ENCODE measurements at places on chromosomes 1 and 21.

- no peak for DNase-seq
Observed at GRCh38 chr1:2276803-2277580, 48.9 kb downstream of the SKI start.

DNA sequence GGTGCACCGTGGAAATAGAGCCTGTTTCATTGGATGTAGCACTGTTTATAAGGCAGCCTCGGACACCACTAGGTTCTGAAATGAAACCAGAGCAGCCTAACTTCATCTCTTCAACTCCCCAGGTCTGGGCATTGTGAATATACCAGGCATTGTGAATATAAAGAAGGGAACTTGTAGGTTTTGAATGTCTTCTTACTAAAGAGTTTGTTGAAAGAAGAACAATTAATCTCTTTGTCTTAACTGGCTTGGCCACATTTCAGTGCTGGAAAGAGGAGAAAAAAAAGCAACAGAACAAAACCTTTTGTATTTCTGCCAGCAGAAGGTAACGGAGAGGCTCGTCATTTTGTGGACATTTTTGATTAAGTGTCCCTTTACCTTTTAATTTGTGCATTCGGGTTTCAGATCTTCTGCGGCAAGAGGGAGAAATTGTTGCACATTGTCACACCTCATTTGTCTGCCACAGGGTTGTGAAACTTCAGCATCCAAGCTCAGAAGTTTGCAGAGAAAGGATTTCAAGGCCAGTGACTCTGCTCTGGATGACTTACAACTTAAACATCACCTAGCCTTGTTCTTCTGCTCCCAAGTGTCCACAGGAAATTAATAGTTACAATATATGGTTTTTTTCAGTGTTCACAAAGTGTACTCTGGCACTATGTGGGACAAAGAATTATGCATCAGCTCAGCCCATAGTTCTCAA lies 158.3 kb downstream of the KAZN start:
- DNase-seq = no peak

GRCh38 chr1:217004776-217005436 lies 281.7 kb upstream of the ESRRG start:
- no peak for DNase-seq

GRCh38 chr1:110321045-110321444 lies 18.1 kb upstream of the RBM15 start:
- DNase-seq = no peak

DNA sequence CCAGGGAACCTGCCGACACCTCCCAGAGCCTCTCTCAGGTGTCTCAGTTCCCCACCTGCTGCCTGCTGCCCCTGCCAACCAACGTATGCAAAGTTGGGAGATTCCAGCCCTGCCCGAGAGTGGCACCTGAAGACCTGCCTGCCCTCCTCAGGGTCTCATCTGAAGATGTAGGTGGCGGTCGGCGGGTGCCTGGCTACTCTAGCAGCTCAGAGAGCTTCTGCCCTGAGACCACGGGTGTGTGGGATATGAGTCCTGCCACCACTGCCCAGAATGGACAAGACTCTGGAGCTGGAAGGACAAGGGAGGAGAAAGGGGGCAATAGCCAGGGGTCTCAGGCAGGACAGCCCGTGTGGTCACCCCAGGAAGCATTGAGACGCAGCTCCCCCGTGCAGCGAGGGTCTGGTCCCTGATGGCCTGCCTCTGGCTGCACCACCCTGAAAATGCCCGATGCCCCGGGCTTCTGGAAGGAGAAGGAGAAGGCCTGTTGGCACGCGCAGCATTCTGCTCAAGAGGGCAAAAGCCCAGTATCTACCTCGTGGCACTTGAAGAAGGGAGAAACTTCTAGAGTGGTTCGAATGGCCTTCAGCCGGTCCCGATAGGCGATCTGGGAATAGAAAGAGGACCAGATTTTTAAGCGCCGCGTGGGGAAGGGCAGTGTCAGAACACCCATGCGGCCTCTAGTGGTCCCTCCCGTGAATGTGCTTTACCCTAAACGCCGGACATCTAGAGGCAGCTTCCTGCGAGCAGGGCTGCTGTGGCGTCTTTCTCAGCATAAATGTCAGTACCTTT lies 88.8 kb downstream of the STUM start:
- DNase-seq = no peak

DNA sequence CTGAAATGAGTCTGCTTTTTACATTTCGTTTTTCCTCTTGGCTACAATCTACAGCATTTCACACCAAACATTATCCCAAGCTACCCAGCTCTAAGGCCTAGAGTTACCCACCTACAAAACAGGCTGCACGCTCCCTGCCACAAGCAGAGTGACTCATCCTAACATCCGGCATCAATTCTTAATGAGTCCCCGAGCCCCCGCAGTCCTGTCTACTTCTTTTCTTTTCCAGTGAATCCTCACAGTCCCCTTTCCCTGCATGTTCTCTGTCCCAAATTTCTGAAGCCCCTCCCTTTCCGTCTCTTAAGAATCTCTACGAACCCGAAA lies 650 bp downstream of the PCNX2 start:
- DNase-seq = peak; percentile 52

All from activated CD4-positive, alpha-beta T cell treated with anti-CD3 and anti-CD28 coated beads, Interleukin-2, amount 50 U/mL, for 48 hours (primary cell).